ENCODE measurements at places on chromosomes 1 and 21. TPM values are rescaled to one million over a fixed set of nuclear protein-coding genes. Genes with fewer than 3 reads are reported as not detected.

GRCh38 chr1:180536821-180537372 is 21.9 kb upstream of the OVAAL start:
- DNase-seq, result no peak

GRCh38 chr21:34166468-34166867 is 93.1 kb downstream of the MRPS6 start:
- DNase-seq, result no peak

The FCRL4 gene
- total RNA-seq, result not detected

DNA sequence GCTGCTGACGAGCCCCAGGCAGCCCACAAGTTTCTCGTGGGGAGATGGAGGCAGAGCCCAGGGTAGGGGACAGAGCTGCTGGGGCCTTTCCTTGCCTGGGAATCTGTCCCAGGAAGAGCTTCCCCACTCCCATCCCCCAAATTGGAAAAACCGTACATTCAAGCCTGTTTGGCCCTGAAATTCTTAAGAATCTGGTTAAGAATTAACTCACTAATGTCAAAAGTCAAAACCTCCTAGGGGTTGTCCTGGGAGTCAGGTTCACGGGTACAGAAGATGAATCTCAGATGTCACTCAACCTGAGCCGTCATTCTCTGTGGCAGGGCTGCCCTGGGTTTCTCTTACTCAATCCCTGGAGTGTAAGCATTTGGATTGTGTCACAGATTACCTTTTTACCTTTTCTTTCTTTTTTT is 8.4 kb downstream of the C1orf115 start:
- no peak for DNase-seq

DNA sequence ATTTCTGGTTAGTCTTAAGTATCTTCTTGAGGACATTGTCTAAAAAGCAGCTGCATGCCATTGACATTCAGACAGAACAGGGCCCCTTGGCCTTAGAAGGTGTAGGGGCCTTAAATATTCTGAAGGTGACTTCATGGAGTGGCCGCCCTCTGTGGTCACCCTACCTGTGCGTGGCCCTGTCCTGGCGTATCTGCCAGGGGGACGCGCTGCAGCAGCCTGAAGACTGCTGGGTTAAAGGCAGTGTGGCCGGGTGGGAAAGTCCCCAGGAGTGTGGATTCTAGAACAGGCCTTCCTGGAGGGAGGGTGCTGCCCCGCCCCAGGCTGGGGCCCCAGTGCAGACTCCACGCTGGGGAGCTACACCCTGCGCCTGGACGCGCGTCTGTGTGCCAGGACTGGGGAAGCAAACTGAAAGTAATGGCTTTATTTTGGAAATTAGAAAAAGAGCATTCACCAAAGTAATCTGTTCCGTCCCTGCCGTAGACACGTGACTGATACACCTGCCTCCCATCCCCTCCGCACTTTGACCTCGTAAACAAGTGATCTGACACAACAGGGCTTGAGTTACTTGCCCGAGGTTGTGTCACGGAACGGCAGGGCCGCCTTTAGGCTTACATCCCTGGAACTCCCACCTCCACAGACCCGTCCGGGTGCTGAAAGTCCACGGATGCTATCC is 1.8 kb downstream of the AGPAT3 start:
- DNase-seq, result no peak

The CLEC20A gene
- total RNA-seq, result not detected

GRCh38 chr21:31607791-31608190 is 51.7 kb upstream of the SOD1 start:
- no peak for DNase-seq

- no peak for DNase-seq
Observed at GRCh38 chr1:174153085-174153824, 6.1 kb upstream of the RABGAP1L start.

The GJA4 gene
- 41.3 TPM for total RNA-seq

DNA sequence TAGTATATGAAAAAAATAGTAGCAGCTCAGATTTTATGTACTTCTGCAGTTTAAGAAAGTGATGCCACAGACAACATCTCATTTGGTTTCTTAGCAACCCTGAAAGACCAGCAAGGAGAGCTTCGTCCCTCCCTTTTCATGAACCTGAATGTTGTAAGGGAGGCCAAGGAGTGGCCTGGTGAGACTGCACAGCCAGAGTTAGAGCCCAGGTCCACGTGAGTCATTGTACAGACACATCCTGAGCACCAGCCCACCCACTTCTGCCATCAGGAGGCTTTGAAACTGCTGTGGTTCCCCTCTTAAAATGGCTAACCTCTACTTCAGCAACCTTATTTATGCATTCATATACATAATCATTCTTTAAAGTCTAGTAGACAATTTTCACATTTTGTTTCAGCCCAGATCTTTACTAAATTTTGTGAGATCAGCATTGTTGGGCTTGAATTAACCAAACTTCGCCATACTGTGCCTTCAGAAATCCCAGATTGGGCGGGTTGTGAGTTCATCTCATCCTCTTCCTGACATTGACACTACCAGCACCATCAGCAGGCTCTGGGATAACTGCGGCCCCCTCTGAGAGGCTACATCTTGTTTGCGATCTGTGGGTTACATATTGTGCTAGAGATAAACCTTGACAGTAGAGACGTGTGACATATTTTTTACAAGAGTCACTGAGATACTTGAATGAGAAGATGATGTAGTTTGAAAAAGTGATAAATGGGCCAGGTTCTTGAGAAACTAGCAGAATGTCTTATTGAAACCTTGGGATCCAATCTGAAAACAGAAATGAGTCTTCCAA is 106.7 kb downstream of the CAMTA1 start:
- DNase-seq, result no peak

- DNase-seq, result no peak
Observed at GRCh38 chr1:10644307-10645128, 151.9 kb downstream of the CASZ1 start.
